GM13977 (cell line): ENCODE measurements at places on chromosomes 7 and 10.

- DNase-seq: no peak
These were observed 36.6 kb upstream of the BHLHA15 start for GRCh38 chr7:98174334-98175259.

DNA sequence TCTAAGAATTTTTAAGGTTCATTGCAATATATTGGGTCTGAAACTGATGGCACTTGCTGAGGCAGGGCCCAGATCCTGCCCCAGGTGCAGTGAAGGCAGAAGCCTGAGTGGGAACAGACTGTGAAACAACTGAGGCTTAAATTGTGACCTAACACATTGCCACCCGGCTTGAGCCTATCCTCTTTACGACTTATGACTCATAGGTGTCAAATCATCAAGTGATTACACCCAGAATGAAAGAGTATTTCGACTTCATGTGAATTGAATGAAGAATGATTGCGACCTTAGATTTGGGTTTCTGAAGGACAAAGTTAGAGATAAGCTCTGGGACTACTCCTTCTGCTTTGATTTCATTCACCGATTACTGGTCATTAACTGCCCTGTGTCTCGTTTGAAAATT lies 200.9 kb downstream of the CREB5 start:
- DNase-seq: peak; percentile 19

DNA sequence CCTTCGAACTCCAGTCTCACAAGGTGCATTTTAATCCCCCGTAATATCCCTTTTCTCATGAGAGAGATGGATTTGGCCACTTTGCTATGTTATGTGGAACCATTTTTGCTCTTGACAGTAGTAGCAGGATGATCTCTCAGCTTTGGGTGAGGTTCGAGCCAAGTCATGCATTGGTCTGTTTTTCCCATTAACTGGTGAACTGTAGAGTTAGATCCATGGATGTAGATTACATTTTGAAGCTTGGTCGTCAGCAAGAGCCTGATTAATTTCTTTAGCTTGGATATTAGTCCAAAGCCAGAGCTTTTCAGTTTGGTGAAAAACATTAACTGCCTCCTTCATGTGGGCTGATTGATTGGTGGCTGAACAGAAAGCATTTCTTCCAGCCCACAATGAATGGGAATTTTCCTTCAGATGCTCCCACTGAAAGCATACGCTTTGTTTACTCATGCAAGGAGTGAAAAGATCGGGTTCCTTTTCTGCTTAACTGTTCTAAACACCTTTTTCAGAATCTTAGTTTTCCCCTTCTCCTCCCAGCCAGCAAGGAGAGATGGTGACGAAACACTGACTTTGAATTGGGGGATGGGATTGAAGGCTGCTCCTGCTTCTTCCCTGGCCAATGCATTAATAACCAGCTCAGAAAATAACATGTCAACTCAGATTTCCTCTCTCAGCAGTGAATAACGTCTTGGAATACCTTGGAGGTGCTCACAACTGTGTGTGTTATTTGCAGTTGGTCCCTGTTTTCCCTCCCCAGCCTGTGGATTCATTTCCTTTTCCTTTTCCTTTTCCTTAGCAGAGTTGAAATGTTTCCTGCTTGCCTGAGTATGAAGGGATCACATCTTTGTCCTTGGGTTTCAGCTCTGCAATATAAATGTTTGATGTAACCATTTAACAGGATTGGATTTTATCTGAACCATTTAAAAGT lies 351.8 kb upstream of the FZD8 start:
- no peak for DNase-seq

GRCh38 chr7:126443951-126444350 lies 808.8 kb downstream of the GRM8 start:
- no peak for DNase-seq

DNA sequence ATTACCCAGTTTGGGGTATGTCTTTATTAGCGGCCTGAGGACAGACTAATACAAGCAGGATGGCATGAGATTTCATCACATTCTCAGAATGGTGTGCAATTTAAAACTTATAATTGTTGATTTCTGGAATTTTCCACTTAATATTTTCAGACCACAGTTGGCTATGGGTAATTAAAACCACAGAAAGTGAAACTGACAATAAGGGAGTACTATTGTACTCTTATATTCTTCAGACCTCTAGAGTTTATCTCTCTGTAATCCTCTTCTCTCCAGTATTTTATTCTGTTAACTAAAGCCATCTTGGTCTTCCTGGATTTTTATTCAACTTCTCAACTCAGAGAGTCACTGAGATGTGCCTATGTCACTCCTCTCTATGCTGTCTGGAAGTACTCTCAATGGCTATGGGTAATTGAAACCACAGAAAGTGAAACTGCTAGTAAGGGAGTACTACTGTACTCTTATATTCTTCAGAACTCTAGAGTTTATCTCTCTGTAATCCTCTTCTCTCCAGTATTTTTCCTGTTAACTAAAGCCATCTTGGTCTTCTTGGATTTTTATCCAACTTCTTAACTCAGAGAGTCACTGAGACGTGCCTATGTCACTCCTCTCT lies 118.3 kb downstream of the PPP1R17 start:
- no peak for DNase-seq

DNA sequence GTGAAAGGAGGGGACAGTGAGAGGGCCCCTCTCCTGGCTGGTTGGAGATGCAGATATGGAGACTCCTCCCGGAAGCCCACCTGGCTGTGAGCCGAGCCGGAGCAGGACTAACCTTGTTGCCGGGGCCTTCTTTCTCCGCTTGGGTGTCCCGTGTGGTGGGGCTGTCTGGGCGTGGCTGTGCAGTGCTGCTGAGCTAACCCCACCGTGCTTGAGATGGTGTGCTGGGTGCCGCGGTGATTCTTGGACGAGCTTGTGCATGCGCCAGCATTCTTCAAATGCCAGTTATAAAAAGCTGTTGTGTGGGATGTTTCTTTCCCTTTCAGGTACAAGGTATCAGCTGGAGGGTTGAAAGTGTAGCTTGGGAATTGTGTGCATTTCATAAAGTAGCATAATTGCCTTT lies 48.8 kb downstream of the DAGLB start:
- no peak for DNase-seq

- no peak for DNase-seq
These were observed 64.6 kb downstream of the CYP26A1 start for GRCh38 chr10:93138113-93138870.

- no peak for DNase-seq
These were observed 11.4 kb downstream of the BLVRA start for GRCh38 chr7:43769791-43770465.

DNA sequence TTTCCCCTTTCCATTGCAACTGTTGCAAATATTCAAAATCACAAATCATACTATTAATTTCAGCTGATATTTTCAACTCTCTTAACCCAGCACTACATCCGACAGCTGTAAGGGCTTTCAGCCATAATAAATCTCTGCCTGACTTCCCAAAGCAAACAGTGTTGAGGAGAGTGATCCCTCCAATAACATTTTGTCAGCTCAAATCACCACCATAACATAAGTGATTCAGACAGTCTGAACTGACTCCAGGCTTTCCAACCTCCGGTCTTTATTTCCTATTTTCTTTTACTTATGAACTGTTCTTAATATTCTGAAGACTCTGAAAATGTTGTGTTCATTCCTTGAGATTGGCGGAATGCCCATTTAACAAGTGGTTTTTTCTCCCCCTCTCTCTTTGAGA lies 1085.9 kb downstream of the GATA3 start:
- DNase-seq: no peak

DNA sequence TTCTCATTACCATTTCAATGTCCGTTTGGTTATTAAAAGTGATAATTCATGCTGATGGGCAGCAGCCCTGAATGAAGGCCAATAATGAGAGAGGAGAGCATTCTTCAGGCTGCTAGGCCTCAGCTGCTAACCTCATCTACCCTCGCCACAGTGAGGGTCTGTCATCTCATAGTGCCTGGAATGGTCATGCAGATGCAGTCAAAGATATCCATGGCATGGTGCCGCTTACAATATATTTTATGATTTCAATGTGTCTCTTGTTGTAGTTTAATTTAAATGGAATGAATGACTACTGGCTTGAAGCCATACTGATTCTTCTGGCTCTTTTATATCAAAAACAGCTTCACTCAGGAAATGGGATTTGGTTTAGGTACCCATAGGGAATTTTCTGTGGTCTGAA lies 126.9 kb downstream of the SLC16A9 start:
- DNase-seq: no peak

GRCh38 chr7:139777948-139778841 lies at the start of gene HIPK2:
Gene HIPK2 (minus strand): TSS chr7:139777998. CDS start chr7:139777623, 375 bp downstream.
- peak; percentile 94 for DNase-seq

- DNase-seq: no peak
These were observed 63.5 kb upstream of the ANAPC16 start for GRCh38 chr10:72152286-72152685.

DNA sequence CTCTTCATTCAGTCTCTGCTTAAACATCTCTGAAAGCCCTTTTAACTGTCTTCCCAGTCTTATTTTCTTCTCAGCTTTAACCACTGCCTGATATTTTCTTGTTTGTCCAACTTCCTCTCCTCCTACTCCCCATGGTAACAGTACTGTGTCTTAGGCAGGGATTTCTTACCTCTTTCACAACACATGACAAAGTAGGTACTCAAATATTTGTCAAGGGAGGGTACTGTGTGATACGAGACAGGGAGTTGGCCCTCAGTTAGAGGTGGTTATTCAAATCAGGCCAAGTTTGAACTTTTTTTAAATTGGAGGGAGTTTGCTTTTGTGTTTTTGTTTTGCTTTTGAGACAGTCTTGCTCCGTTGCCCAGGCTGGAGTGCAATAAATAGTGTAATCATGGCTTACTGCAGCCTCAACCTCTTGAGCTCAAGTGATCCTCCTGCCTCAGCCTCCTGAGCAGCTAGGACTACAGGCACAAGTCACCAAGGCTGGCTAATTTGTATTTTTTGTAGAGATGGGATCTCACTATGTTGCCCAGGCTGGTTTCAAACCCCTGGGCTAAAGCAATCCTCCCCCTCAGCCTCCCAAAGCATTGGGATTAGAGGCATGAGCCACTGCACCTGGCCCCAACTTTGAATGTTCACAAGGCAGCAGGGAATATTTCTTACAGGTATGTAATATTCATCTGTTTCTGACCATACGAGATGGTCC lies 2.5 kb upstream of the KPNA7 start:
- no peak for DNase-seq

- peak; percentile 83 for DNase-seq
These were observed 52.4 kb upstream of the GTF2IRD1 start for GRCh38 chr7:74401137-74401859.

DNA sequence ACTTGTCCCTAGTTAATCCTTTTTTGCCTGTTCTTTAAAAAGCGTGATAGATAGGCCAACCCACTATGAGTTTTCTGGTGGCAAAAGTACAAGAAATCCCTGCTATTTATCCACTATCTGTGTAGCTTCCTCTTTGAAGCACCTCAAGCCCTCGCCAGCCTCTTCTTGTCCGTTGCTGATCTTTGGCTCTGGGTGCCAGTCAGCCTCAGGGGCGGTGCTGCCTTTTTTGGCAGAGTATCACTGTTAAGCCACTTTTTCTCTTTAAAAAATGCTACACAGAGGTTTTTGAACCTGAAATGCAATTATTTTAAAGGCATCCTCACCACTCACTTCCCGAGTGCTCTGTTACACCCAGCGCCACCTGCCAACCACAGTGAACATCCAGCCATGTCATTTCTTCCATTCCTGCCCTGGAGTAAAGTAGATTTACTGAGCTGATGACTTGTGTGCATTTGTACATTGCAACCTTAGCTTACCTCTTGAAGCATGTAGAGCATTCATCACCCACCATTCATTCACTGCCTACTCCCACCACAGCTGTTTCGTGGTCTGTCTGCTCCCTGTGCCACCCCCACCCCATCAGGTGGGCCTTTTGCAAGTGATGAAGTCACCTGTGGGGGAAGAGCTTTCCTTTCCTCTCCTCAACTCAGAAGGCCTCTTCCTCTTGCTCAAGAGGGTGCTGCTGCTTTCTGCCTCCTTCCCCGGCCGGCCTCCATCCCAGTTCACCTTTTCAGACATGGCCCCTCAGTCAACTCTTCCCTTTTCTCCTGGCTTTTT lies 414.2 kb upstream of the GALNT17 start:
- no peak for DNase-seq

GRCh38 chr7:87322912-87323311 lies 22.6 kb upstream of the CROT start:
- no peak for DNase-seq

DNA sequence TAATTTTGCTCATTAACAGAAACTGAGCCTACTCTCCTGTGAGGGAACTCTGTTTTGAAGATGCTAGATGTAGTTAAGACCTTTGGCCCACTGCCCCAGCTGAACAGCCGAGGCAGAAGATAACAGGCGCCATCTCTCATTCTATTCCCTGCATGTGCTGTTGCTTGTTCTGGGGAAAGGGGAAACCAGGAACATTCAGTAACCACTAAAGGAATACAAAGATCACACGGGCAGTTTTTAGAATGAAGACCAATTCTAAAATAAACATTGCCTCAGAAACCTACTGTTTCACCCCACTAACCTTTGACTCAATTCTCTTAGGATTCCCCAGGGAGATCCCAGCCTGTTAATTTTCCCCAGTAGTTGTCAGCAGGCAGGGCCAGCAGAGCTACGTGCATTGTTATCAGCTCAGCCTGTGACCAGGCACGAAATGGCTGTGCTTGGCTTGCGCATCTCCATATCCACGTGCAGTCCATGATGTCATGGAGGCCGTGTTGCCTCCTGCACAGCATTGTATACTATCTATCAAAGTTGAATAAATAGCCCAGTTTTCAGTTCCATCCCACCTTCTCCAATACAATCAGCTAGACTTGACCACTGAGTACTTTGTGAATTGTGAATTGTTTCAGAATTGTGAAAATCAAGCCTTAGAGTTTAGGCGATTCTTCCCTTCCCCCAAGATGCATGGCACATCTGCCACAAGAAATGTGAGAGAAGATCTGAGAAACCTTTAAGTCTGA lies 36.0 kb downstream of the ANK3 start:
- no peak for DNase-seq

- no peak for DNase-seq
These were observed 611.5 kb upstream of the IGFBP3 start for GRCh38 chr7:46532571-46532970.

GRCh38 chr7:25750744-25751508 lies 401.1 kb upstream of the NFE2L3 start:
- DNase-seq: no peak
